Choroid plexus epithelial cell (primary cell): ENCODE measurements at places on chromosomes 13 and 19.

GRCh38 chr13:84132491-84132890 lies 250.2 kb upstream of the SLITRK1 start:
- no peak for DNase-seq

GRCh38 chr19:18733196-18733647 lies 49.7 kb downstream of the CRTC1 start:
- peak; percentile 79 for DNase-seq

DNA sequence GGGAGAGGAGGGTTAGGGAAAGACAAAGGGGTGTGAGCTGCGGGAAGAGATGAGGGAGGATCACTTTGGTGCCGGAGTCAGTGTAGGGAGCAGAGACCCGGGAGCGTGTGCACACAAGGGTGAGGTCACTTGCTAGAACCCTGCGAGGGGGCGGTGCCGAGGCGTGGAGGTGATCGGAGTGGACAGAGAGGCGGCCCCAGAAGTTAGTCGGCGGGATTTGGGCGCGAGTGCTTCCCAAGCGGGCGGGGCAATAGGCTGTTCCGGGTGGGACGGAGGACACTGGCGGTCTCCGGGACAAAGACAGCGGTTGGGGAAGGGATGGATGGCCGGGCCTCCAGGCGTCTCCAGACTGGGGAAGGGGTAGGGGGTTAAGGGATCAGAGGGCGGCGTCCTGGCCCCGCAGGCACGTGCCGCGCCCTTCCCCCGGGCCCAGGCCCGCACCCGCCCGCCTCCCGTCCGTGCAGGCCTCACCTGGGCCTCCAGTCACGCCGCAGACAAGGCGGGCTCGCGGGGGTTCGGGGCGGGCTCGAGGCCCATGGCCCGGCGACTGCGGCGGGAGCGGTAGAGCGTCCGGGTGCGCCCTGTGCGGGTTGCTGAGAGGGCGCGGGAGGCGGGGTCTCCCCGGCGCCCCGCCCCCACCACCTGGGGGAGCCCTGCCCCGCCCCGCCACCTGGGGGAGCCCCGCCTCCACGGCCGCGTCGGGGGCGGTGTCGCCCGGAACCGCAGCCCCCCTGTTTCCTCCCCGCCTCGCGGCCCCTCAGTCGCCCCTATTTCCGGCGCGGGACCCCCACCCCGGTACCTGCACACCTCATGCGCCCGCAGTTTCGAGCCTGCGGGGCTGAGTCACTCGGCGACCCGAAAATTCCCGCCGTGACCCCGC lies at the start of gene LPAR2:
LPAR2 (minus strand) TSS at position 600 of the 880 bp plus-strand sequence. CDS start 945 bp downstream, outside the sequence.
- no peak for DNase-seq

DNA sequence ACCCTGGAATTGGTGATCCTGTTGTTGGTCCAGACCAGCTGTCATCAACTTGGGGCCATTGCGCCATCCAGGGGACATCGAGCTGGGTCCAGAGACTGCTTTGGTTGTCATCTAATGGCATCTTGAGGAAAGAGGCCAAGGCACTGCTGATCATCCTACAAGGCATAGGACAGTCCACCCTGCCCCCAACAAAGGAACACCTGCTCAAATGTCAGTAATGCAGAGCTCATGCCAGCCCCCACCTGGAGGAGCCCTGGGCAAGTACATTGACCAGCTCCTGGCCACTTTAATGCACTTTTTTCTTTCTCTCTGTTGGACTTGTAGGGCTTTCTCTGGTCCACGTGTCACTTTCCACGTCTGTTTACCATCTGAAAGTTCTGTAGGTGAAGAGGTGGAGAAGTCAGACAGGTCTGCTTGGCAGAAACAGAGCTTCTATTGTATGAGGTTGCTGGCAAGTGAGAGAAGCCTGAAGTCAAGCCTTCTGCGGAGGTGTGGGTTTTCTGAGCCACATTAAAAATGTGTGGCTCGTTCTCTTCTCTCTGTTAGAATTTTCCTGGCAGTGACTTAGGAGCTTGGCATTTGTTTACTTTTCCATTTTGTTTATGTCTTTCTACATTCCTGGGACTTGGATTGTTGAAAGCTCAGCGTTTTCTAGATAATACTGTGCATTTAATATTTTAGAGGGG lies 124.0 kb upstream of the RNF113B start:
- DNase-seq = peak; percentile 55

- no peak for DNase-seq
Observed at GRCh38 chr13:28822151-28822550, 2.0 kb downstream of the MTUS2 start.

DNA sequence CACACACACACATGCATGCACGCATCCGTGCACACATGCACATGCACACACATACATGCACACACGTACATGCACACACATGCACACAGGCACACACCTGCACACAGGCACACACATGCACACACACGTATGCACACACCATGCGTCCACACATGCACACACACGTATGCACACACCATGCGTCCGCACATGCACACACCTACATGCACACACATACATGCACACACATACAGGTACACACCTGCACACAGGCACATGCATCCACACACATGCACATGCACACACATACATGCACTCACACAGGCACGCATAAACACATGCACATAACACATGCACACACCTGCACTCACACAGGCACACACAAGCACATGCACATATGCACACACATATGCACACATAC lies 112.1 kb downstream of the DPF1 start:
- no peak for DNase-seq

DNA sequence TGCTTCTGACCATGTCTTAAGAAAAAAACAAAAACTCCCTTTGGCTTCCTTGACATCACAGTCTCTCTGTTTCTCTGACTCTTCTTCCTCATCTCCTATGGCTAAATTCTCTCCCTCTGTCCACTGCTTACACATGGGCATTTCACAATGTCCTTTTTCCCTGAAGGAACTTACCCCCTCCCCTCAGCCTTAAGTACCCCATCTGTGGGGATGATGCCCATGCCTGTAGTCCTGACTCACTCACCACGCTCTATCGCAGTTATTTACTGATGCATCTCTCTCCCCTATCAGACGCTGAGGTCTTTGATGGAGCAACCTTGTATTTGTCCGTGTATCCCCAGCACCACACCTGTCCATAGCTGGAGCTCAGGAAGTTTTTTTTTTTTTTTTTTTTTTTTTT lies 32.4 kb downstream of the ACTN4 start:
- DNase-seq = no peak

- no peak for DNase-seq
Observed at GRCh38 chr19:35320065-35320713, 8.8 kb upstream of the CD22 start.

GRCh38 chr19:5286465-5287029 lies 54.1 kb downstream of the PTPRS start:
- no peak for DNase-seq

DNA sequence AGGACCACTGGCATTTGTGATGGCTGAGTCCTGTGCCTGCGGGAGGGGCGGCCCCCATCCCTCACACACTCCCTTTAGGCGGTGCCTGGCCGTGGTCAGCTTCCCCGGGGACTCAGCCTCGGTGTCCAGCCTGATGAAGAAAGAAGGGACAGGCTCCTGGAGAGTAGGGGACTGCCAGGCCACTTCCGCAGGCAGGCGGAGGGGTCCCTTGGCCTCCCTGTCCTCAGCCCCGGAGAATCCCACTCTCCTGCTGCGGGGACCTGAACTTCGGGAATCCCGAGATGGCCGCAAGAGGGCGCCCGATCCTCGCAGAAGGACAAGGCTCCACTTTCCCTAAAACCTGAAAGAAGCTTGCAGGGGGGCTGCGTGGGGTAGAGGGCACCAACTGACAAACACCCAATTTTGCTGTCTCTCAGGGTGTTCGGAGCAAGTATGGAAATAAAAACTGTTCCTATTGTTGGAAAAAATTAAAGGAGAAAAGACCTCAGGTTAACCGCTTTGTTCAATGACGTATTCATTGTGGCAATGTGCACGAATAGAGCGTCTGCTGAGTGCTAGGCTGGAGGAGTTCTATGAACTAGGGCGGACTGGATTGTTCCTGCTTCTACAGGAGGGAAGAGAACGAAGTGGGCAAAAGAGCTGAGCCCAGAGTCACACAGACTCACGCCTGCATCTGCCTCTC lies 297.3 kb downstream of the ZNF536 start:
- peak; percentile 50 for DNase-seq

DNA sequence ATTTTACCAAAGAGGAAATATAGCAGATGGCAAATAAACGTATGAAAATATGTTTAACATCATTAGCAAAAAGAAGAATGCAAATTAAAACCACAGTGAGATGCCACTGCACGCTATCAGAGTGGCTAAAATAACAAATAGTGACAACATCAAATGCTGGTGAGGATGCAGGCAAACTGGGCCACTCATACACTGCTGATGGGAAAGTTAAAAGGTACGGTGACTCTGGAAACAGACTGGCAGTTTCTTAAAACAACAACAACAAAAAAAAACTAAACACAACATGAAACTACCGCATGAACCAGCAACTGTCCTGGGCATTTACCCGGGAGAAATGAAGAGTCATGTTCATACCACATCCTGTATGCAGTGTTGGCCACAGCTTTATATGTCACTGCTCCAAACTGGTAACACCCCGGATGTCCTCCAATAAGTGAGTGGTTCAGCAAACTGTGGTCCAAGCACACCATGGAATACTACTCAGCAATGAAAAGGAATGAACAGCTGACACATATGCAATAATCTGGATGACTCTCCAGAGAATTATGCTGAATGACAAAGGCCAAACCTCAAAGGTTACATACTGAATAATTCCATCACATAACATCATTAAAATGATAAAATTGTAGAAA lies 22.3 kb downstream of the EPS15L1 start:
- DNase-seq = peak; percentile 68

- DNase-seq = no peak
Observed at GRCh38 chr13:61722119-61722518, 306.5 kb upstream of the PCDH20 start.

DNA sequence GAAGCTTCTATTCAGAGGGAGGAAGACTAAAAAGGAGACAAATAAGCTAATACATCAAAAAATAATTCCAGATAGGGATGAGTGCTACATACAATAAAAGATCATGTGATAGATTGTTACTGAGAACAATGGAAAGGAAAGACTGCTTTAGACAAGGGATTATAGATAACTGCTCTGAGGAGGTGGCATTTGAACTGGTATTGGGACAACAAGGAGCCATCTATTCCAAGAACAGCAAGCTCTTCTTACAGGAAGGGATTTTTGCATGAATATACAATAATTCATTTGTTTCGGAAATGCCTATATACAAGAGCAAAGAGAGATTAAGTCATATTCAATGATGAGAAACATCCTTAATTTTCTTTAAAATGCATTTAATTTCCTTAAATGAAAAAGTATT lies 540.5 kb upstream of the KLF12 start:
- DNase-seq = no peak

GRCh38 chr13:45715351-45715750 lies 13.2 kb downstream of the CBY2 start:
- no peak for DNase-seq
